Neuronal stem cell (in vitro differentiated cells): ENCODE measurements at places on chromosomes 6 and 20.

- DNase-seq, result no peak
These were observed 27.8 kb downstream of the ELOVL5 start for GRCh38 chr6:53320964-53321363.

GRCh38 chr6:31356216-31356945 lies 598 bp downstream of the HLA-B start:
- no peak for DNase-seq

DNA sequence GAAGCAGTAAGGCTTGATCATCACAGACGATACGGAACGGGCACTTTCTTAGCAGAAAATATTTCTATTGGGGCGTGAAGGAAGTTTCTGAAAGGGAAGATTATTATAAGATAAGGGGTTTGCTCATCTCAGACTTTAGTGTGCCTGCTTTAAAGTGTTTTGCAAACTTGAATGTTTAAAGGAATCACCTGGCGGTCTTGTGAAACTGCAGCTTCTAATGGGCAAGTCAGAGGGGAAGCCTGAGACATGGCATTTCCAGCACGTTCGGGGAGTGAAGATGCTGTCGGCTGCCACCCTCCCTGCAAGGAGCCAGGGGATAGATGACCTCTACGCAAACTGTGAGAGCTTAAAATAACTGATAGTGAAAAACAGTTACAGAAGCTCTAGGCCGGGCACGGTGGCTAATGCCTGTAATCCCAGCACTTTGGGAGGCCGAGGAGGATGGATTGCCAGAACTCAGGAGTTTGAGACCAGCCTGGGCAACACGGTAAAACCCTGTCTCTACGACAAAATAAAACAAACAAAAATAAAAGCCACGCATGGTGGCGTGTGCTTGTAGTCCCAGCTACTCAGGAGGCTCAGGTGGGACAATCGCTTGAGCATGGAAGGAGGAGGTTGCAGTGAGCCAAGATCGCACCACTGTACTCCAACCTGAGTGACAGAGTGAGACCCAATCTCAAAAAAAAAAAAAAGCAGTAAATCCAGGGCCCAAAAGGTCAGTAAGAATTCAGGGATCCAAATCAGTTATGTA lies 2.3 kb upstream of the KIF16B start:
- DNase-seq, result no peak

- DNase-seq, result no peak
These were observed 37.4 kb upstream of the MRPS10 start for GRCh38 chr6:42255050-42255449.

DNA sequence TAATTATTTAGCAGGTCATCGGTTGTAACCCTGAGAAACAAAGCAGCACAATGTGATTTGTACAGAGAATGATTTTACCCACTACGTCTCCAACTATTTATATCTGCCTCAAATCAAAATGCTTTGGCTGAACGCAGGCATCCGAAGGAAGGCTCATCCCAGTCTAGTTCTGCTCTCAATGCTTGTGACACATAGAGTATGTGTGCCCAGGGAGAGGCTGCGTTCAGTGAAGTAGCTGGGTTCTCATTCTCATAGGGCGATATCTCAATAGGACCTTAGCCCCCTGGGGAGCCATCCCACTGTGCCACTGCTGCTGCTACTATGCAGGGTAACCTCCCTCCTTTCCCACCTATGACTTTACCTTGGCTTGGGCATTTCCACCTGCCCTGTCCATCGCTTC lies 407 bp downstream of the GABRR2 start:
- no peak for DNase-seq

- DNase-seq, result no peak
These were observed 61.6 kb downstream of the RPRD1B start for GRCh38 chr20:38095017-38095686.

GRCh38 chr6:137866200-137866913 lies 702 bp upstream of the TNFAIP3 start:
- DNase-seq, result peak; percentile 35

GRCh38 chr20:61970357-61970756 lies 95.3 kb downstream of the TAF4 start:
- DNase-seq, result no peak

- DNase-seq, result no peak
These were observed 153.7 kb upstream of the OLIG3 start for GRCh38 chr6:137647762-137648447.

- no peak for DNase-seq
These were observed 10.6 kb downstream of the TOX2 start for GRCh38 chr20:43925215-43925614.

GRCh38 chr6:37620519-37620918 lies 77.2 kb downstream of the MDGA1 start:
- no peak for DNase-seq

DNA sequence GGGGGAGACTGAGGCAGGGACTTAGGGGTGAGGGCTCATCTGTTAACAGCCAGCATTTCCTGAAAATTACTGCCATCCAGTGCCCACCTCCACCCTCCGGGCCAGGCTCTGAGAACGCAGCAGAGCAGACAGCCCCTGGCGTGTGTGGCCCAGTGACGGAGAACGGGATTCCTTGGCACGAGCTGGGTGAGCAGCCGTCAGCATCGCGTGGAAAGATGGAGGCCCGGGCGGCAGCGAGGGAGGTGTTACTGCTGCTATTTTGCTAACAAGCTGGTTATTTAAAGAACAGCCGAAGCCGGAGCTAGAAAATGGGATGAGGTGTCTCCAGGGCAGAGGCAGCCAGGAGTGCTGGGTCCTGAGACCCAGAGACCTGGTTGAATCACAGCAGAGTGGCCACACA lies 62.7 kb downstream of the DLGAP4 start:
- DNase-seq, result no peak

GRCh38 chr6:146857980-146858347 lies 259.2 kb downstream of the ADGB start:
- peak; percentile 35 for DNase-seq

- DNase-seq, result no peak
These were observed 272.0 kb downstream of the ARID1B start for GRCh38 chr6:157049133-157049532.

GRCh38 chr6:16493802-16494201 lies 255.4 kb downstream of the GMPR start:
- no peak for DNase-seq

- no peak for DNase-seq
These were observed 58.4 kb downstream of the TMEM170B start for GRCh38 chr6:11595903-11596302.

DNA sequence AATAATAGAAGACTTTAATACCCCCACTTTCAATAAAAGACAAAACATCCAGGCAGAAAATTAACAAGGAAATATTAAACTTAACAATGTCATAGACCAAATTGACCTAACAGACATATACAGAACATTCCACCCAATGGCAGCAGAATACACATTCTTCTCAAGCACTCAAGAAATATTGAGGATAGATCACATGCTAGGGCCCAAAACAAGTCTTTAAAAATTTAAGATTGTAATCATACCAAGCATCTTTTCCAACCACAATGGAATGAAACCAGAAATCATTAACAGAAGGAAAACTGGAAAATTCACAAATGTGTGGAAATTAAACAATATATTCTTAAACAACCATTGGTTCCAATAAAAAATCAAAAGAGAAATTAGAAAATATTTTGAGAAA lies 161.0 kb downstream of the COL12A1 start:
- DNase-seq, result no peak

- no peak for DNase-seq
These were observed 149.5 kb upstream of the BMP5 start for GRCh38 chr6:56024931-56025330.

- DNase-seq, result peak; percentile 41
These were observed 868 bp downstream of the NCOA3 start for GRCh38 chr20:47502271-47503239.

- no peak for DNase-seq
These were observed 4.6 kb upstream of the PFDN4 start for GRCh38 chr20:54203281-54203680.

- peak; percentile 6 for DNase-seq
These were observed at the start of gene C6orf62 for GRCh38 chr6:24719125-24719971. TSS of gene C6orf62 (minus strand) at chr6:24719154. CDS start at chr6:24718668, 486 bp downstream.

DNA sequence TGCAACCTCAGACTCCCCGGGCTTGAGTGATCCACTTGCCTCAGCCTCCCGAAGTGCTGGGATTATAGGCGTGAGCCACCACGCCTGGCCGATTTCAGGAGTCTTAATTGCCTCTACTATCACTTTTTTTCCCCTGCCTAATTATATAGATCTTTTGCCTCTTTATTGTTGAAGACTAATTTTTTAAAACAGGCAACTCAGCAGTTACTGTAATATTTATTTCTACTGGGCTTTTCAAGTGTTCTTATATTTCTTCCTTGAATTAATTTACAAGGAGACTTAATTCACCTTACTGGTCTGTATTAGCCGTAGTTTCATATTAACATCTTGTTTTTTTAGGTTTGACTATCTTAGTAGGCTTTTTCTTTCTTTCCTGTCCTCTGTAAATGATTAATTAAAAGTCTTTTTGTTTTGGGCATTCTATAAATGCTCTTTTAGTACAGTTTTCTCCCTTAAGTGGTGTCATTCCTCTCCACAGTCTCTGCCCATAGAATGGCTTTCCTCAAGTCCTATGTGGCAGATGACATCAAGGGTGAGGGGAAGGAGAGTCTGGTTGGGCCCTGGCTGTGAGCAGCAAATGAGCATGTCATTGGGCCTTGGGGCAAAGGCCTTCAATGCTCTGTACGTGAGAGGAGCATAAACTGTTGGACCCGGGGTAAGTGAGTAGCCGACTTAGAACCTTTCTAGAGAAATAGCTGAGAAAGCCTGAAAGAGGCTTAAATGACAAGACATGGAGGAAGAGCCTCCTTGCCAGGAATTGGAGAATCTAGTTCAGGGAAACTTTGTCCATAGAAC lies 36.0 kb downstream of the ANKS1A start:
- no peak for DNase-seq

DNA sequence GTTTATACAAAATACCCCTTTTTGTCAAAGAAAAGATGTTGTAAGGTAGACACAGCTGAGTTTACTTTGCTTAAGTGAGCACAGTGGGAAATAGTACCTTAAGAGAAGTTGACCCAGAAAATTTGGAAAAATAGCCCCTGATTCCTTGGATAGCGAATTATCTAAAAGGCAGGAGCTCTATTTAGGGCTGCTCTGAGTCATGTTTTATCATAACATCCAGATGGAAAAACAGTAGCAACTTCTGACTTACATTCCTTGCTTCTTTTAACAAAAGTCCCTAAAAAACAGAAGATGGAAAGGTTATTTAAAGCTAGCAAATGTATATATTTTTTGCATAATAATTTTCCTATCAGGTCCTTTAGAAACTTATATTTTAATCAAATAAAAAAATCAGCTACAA lies 59.0 kb downstream of the THEMIS start:
- no peak for DNase-seq

DNA sequence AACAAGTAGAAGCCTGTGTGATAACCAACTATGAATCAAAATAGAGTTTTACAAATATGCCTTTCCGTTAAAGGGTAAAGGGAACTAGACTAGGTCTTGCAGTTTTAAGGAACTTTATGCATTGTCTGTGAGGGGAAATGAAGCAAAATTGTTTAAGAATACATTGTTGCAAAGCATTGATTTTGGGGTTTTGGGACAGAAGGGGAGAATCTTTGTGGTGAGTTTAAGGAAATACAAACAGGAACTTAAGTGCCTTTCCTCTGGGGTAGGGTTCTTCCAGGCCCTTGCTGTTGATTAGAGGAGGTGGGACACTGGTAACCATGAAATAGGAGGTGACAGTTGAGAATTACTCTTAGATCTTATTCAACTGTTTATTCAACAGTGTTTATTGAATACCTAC lies 4.7 kb downstream of the MAPK14 start:
- DNase-seq, result no peak

- DNase-seq, result no peak
These were observed 11.5 kb downstream of the ATXN1 start for GRCh38 chr6:16749516-16750485.

DNA sequence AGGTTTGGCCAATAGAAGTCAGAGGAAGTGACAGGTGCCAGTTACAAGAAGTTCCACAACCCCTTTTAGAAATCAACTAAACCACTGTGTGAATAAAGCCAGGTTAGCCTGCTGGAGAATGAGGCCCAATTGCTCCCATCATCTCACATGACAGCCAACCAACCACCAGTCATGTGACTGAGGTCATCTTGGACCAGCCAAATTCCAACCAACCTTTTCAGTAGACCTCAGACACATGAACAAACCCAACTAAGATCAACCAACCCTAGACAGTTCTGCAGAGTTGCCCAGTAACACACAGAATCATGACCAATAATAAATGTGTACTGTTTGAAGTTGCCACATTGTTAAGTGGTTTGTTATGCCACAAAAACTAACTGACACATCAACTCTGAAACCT lies 44.6 kb upstream of the GGTLC1 start:
- no peak for DNase-seq

DNA sequence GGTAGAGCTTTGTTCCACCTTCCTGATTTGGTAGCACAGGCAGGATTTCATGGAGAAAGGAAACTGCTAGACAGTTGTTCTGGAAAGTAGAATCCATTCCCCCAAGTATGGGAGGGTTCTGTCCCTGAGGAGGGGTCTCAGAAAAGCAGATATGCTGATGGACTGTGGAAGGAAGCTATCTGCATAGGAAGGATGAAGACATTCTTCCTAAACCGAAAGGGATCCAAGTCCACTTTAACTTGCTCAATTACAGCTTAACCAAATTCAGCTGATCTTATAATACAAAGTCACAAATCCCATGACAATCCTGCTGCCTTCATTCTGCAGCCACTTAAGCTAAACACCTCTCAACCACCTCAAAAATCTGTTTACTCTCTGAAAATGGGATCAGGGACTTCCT lies 2.6 kb downstream of the MAN1A1 start:
- DNase-seq, result no peak

- DNase-seq, result no peak
These were observed 265.8 kb upstream of the PLCB4 start for GRCh38 chr20:8803065-8803464.

DNA sequence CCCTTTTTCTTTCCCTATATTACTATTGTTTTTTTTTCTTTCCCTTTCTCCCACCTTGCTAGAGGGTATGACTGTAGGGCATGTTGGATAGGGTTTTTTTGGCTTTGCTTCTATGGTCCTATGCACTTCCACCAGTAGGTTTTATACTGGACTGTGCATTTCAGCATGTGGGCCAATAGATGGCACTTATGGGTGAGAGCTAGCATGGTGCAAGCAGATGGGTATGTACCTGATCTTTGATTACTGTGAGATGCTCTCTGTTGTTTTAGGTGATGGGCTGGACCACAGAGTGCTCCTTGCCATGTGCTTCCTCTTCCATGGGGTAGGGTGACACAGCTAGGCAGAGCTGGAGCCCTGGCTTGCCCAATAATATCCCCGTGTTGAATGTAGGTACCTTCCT lies 128.5 kb upstream of the CHD6 start:
- no peak for DNase-seq

DNA sequence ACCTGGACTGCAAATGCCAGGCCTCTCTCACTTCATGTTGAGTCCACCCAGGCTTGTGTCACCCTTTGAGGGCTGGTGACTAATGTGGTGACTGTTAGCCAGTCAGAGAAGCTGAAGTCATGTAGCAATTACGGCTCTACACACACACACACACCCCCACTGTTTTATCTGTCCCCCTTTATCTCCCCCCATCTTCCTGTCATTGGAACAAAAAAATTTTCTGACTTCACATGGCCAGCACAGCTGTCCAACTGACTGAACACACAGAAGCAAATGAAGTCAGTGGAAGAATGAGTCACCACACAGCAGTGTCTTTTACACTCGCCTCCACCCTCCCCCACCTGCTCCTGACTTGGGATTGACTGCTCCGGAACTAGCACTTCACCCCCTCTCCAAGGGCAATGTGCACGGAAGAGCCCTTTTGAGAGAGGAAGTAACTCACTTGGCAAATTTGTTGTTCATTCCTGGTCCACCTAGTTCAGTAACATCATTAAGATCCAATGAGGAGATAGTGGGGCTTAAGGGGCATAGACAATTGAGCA lies 198.0 kb downstream of the RNF144B start:
- no peak for DNase-seq
